ENCODE measurements at places on chromosomes 4 and X. TPM values are rescaled to one million over a fixed set of nuclear protein-coding genes. Genes with fewer than 3 reads are reported as not detected.
A peak's percentile ranks its signal among the peaks of the same experiment; 100 is the strongest.

DNA sequence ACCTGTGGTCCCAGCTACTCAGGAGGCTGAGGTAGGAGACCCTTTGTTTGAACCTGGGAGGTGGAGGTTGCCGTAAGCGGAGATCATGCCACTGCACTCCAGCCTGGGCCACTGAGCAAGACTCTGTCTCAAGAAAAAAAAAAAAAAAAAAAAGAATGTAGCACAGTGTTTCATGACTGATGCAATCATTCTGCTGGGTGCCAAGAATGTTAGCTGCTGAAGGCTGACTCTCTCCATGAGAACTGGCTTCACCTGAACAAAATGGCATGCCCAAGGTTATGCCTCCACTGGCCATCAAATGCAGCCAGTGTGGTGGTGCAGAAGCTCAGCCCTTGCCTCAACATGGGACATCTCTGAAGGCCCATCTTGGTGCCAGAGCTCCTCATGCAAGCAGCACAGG lies 412.1 kb downstream of the ADAM29 start:
- no peaks in the 10 kb centered on the region for H3K4me1 ChIP-seq
- no peak overlapping the region for H3K4me3 ChIP-seq
- DNase-seq: no peak
- H3K36me3 ChIP-seq: no peaks in the 10 kb centered on the region

DNA sequence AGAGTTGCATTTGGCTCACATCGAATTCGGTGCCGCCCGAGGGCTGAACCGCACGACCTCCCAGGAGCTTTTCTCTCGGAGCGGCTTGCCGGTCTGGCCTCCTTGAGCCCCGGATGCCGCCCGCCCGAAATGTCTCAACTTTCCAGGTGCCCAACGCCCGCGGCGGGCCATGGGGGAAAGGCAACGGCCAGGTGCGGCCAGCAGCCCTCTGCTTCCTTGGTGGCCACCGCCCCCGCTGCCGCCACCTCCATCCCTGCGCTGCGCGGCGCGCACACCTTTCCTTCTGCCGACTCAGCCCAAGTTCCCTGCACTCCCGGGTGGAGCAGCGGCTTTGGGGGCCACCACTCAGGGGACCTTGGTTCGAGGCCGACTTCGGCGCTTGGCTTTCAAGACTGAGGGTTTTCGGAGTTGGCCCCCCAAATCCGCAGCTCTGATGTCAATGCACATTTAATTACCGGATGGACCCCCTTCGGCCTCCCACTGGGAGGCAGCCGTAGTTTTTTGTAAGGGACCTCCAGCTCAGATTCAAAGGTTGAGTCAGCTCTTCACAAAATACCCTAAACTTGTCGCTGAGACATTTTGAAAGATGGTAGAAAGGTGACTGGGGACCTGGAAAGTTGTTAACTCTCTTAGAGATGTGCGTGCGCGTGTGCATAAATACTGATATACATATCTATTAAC lies 1.1 kb downstream of the AFF2 start:
- H3K27ac ChIP-seq: peak overlapping the region; percentile 64
- peaks cover 5% of the 10 kb centered on the region for H3K27me3 ChIP-seq
- peaks cover 11% of the 10 kb centered on the region for H3K4me1 ChIP-seq
- no peaks in the 10 kb centered on the region for H3K36me3 ChIP-seq
- H3K4me3 ChIP-seq: peak overlapping the region; percentile 57

DNA sequence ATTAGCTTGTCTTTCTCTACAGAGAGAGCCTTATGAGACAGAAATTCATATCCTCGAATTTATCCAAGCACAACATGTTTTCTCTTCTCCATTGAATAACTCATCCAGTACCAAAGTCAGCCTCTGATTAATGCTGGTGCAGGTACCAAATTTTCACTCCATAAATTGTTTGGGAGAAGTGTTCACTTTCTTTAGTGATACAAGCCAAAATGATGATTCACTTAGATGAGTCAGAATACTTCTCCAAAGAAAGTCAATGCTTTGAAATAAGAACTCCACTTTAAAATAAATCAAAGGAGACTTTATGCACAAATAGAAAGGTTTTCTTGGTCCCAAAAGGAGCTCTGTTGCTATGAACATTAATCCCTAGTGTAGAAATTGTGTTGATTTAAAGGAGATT lies 60.2 kb downstream of the MAOB start:
- H3K27ac ChIP-seq: no peak overlapping the region
- no peaks in the 10 kb centered on the region for H3K36me3 ChIP-seq
- no peak for DNase-seq
- no peaks in the 10 kb centered on the region for H3K4me1 ChIP-seq

GRCh38 chr4:75653845-75654503 lies 19.2 kb downstream of the G3BP2 start:
- H3K4me1 ChIP-seq: no peaks in the 10 kb centered on the region
- H3K27ac ChIP-seq: no peak overlapping the region
- H3K27me3 ChIP-seq: no peaks in the 10 kb centered on the region
- H3K36me3 ChIP-seq: peaks cover 15% of the 10 kb centered on the region

DNA sequence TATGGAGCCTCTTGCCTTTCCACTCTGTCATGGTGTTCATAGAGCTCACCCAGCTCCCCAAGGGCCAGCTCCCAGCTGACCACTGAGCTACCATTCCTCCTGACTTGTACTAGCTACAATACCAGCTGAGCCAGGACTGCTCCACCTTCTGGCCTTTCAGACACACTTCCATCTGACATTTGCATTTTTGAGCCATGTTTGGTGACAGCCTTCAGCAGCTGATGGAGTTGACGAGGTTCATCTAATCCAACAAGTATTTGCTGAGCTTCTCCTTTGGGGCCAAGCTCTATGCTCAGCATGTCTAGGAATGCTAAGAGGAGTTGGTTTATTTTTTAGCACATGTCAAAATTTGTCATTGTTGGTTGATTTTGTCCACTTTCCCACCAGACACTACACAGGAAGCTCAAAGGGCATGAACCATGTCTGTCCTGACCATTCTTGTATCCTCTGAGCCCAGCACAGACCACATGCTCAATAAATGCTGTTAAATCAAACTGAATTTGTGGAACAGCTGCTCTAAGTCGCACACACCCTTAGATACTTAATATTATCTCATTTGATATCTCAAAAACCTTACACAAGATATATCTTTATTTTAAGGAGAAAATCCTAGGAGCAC lies 142.6 kb upstream of the PPARGC1A start:
- H3K27ac ChIP-seq: no peak overlapping the region
- no peaks in the 10 kb centered on the region for H3K4me1 ChIP-seq
- no peak overlapping the region for H3K4me3 ChIP-seq
- peaks cover 2% of the 10 kb centered on the region for H3K27me3 ChIP-seq

DNA sequence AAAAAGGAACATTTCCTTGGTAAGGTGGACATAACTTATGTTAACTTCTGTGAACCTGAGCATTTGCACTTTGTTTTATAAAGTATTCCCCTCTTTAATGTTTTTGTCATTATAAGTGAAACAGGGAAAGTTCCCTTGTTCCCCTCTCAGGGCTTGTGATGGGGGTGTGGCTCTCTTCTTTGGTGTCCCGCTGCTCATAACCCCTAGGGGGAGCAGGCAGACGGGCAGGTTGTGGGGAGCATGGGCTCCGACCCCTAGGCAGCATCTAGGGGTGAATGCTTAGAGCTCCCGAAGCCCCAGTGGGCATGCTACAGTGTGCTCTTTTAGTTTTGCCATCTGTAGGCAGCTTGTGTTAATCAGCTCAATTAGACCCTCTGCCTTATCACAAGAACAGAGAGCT lies 200.4 kb downstream of the DACH2 start:
- no peaks in the 10 kb centered on the region for H3K4me1 ChIP-seq
- H3K27me3 ChIP-seq: no peaks in the 10 kb centered on the region
- no peak for DNase-seq
- H3K4me3 ChIP-seq: no peak overlapping the region
- H3K27ac ChIP-seq: no peak overlapping the region

GRCh38 chr4:2036327-2036726 lies 22.8 kb upstream of the NAT8L start:
- DNase-seq: no peak
- H3K27me3 ChIP-seq: peaks cover 6% of the 10 kb centered on the region
- peaks cover 5% of the 10 kb centered on the region for H3K36me3 ChIP-seq
- no peak overlapping the region for H3K27ac ChIP-seq
- peaks cover 11% of the 10 kb centered on the region for H3K4me1 ChIP-seq

GRCh38 chr4:69360271-69360670 lies 80.0 kb downstream of the UGT2B28 start:
- no peak for DNase-seq
- no peaks in the 10 kb centered on the region for H3K4me1 ChIP-seq
- H3K36me3 ChIP-seq: no peaks in the 10 kb centered on the region
- H3K27ac ChIP-seq: no peak overlapping the region
- H3K4me3 ChIP-seq: no peak overlapping the region

DNA sequence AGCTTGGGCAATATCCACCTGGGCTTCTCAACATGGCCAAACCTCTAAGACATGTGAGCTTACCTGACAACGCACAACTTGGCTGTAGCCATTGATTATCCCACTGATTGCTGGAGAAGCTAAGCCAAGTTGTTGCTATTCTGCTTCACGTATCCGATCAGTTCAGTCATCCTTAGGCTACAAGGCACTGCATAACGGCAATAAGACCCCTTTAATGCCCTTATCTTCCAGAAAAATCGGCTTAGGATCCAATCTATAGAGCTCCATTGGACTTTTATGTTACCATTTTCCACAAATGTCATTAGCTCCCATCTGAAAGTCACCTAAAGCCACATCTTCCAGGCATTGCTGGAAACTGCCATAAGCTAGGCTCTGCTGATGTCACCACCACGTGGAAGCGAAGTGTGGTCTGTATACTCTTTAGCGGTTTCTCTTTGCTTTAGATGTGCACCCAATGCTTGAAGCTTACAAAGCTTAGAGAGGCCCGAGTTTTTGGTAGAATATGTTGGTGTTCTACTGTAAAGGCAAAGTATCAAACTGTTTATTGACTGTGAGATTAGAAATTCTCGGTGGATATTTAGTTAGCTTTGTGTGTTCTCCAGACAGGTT lies 163.1 kb downstream of the CPE start:
- no peak overlapping the region for H3K27ac ChIP-seq
- H3K4me3 ChIP-seq: no peak overlapping the region
- H3K27me3 ChIP-seq: no peaks in the 10 kb centered on the region
- DNase-seq: no peak

- H3K27ac ChIP-seq: no peak overlapping the region
- H3K4me1 ChIP-seq: no peaks in the 10 kb centered on the region
- H3K36me3 ChIP-seq: no peaks in the 10 kb centered on the region
- DNase-seq: no peak
These were observed 42.2 kb downstream of the PPM1K start for GRCh38 chr4:88242144-88242543.

- peaks cover 5% of the 10 kb centered on the region for H3K4me1 ChIP-seq
- peak; percentile 31 for DNase-seq
- H3K36me3 ChIP-seq: no peaks in the 10 kb centered on the region
- peak overlapping the region; percentile 25 for H3K27ac ChIP-seq
- no peak overlapping the region for H3K4me3 ChIP-seq
These were observed 42.4 kb downstream of the PPP3CA start for GRCh38 chr4:101304916-101305315.

GRCh38 chr4:76989391-76990061 lies 40.0 kb downstream of the SEPTIN11 start:
- H3K36me3 ChIP-seq: no peaks in the 10 kb centered on the region
- no peak for DNase-seq
- no peaks in the 10 kb centered on the region for H3K27me3 ChIP-seq
- H3K27ac ChIP-seq: no peak overlapping the region

- no peaks in the 10 kb centered on the region for H3K27me3 ChIP-seq
- H3K4me1 ChIP-seq: peaks cover 14% of the 10 kb centered on the region
- no peak overlapping the region for H3K4me3 ChIP-seq
- DNase-seq: no peak
These were observed 157.7 kb downstream of the CBR4 start for GRCh38 chr4:168852387-168852786.

USP17L15 gene
- not detected for total RNA-seq

MTTP gene
- total RNA-seq: 1.6 TPM

SPARCL1 gene
- total RNA-seq: 1,361 TPM

SPANXN4 gene
- not detected for total RNA-seq

Measured in spinal cord (tissue), 10 donors.